Activated gamma-delta T cell (primary cell): ENCODE measurements at places on chromosomes 12 and 14.

DNA sequence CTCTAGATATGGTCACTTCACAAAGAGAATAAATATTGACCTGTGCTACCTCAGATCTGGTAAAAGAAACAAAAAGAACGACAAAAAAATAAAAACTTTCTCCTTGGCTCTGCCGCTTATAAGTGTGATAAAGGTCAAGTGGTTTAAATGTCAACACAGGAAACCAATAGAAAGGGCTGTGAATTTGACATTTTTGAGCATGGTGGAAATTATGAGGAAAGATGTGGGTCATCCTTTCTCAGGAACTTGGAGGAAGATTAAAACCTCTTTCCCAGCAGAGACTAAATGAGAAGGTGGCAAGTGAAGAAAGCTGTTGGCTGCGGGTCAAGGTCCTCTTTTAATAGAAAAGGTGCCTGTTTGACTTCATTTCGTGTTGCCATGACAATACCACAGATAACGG is 28.2 kb downstream of the TESPA1 start:
- no peak for DNase-seq

GRCh38 chr12:106113042-106113441 is 25.7 kb downstream of the NUAK1 start:
- DNase-seq, result no peak

DNA sequence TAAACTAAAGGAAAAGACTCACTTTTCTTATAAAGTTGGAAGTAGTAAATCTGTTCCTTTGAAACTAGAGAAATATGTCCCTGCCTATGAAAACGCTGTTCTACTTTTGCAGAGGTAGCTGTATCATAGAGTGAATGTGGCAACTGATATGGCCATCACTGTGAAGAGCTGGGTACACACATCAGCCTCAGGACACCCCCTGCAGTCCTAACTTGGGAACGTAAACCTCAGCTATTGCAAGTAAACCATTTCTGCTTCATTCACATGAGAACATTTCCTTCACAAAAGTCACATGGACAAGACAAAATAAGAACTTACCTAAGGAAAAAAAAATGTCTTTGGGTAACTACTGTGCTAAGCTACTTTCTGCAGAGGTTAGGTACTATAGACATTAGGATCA is 233.3 kb upstream of the PPFIA2 start:
- DNase-seq, result no peak

DNA sequence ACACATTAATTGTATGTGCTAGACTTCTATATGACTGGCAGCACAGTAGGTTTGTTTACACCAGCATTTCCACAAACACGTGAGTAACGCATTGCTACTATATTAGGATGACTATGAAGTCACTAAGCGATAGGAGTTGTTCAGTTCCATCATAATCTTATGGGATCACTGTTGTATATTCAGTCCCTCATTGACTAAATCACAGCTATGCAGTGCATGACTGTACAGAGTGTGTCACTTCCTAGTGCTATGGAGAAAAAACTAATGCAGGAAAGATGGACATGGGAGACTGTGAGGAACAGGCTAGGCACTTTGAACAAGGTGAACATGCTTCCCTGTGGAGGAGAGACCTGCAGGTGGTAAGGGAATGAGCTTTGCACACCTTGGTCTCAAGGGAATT is 259.8 kb downstream of the NUAK1 start:
- no peak for DNase-seq

DNA sequence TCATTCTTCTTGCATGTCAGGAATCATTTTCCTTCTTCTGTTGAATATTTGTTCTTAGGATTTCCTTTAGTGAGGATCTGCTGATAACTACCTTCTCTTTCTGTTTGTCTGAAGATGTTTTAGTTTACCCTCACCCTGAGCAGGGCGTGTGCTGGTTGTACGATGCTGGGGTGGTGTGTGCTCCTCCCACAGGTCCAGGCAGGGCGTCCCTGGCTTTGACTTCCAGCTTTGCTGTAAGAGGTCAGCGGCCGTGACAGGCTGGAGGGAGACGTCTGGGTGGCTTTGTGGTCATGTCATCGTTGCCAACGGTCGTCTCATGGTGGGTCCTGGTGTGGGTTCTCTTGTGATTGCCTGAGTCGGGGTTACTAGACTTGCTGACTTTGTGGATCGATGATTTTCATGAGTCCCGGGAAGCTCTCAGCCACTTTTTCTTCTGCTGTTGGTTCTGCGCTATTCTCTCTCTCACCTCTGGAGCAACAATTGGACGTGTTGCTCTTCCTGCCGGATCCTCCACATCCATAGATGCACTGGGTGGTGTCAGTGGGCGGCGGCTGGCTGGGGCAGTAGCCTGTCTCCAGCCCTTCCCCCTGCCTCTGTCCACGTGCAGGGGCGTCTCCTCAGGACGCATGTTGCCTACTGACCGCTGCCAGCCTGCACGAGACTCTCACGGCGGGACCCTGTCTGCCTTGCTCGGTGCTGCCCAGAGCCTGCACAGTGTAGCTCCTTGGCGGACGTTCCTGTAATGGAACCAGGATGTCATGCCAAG is 8.4 kb downstream of the PACS2 start:
- DNase-seq, result no peak

DNA sequence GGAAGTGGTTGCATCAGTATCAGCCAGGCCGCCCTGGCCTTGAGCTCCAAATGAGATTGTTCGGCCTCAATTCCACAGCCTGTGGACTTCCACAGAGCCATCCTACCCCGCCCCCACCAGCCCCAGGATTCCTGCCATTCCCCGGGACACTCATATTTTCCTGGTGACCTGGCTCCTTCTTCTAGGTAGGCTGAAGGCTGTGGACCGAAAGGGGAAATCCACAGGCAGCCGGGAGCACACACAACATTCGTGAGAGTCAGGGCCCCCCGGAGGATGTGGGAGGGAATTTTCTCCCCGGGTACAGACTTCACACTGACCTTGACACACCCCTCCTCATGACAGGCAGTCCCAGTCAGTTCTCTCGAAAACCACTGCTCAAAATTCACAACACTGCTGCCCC is 39.9 kb downstream of the RIN3 start:
- no peak for DNase-seq

GRCh38 chr12:111588010-111588409 is 11.1 kb downstream of the ATXN2 start:
- no peak for DNase-seq

- DNase-seq, result no peak
Measured at GRCh38 chr12:100484183-100484886, 10.7 kb downstream of the NR1H4 start.

- DNase-seq, result no peak
Measured at GRCh38 chr12:51678086-51678724, 87.2 kb downstream of the SCN8A start.

DNA sequence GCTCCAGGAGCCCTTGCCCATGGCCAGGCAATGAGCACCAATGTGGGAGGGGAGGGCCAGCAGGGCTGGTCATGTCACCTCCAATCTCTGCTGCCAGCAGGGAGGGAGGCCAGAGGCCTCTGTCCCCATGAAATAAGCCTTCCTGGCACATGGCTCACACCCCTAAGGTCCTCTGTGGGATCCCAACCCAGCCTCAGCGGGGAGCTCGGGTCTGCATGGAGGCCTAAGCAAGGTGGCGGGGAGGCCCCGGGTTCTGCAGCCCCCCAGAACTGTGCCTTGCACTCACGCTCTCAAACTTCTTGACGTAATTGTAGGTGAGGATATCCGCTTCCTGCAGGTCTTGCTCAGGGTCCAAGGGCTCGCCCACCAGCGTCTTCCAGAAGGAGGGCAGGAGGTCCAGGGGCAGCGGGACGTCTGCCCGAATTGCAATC is 41.7 kb downstream of the TRAFD1 start:
- DNase-seq, result no peak

- DNase-seq, result no peak
Measured at GRCh38 chr12:68733661-68734071, 12.3 kb upstream of the SLC35E3 start.

DNA sequence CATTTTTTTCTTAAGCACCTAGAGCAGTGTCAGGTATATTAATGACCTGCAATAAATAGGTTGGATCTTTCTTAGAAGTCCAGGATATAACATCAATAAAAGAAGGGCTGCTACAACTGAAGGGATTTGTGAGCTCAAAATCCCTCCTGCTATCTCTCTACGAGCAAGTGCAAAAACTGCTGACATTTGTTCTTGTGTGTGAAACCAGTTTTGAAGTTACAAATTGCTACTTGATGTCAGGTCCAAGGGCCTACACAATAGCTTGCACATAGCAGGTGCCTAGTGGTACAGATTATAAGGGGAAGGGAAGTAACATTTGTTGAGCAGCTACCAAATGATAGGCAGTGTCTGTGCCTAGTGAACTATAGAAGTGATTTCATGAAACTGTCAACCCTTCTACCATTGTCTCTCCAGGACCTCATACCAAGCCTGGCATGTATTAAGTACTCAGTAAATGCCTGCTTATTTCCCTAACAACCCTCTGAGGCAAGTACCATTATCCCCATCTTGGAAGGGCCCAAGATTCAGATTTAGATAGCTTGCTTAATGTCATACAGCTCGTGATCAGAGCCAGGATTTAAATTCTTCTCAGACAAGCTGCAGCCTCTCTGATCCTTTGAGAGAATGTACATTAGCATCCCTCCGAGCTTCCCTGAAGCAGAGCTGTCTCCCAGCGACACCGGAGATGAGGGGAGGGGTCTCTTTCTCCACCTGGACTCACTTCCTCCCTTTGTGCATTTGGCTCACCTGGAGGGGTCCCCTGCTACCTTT is 300.3 kb downstream of the ZFP36L1 start:
- DNase-seq, result no peak

GRCh38 chr12:1630133-1630826 is 1.2 kb downstream of the WNT5B start:
- no peak for DNase-seq

DNA sequence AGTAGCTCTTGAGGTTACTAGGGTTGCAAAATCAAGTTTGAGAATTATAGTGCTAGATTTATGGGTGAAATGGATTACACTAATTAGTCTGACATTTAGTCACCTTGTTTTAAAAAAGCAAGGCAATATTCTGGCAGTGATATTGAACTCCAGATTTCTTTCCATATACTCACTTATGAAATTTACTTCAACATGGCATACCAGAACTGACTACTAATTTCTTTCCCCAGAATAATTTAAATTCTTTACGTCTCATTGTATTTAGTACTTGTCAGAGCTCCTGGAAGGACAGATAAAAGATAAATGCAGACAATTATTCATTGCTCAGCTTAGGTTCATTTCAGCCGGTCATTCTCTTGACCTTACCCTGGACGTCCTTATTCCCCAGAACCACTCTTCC is 24.3 kb downstream of the EMP1 start:
- DNase-seq, result no peak

DNA sequence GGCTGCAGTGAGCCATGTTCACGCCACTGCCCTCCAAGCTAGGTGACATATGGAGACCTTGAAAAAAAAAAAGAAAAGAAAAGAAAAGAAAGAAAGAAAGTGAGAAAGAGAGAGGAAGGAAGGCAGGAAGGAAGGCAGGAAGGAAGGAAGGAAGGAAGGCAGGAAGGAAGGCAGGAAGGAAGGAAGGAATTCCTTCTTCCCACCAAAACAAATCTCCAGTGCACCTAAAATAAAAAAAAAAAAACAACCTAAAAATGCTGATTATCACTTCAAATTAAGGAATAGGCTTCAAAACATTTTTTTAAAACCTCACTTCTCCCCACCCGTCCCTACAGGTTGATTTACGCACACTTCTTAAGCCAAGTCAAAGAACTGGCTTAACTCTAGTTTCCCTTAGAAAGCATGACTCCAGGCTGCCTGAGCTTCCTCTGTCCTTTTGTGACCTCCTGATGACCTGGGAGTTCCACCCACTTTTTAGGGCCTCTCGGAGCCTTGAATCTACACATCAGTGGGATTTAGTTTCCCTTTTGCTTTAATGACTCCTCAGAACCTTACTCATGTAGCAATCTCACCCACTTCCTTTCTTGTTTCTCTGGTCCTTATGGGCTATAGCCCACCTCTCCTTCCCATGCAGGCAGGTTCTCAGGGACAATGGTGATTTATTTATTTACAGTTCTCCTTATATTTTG is 18.6 kb downstream of the DUSP6 start:
- no peak for DNase-seq

GRCh38 chr12:81843599-81843998 is 84.4 kb upstream of the PPFIA2 start:
- DNase-seq, result no peak

- no peak for DNase-seq
Measured at GRCh38 chr14:98404811-98405210, 867.2 kb downstream of the BCL11B start.

DNA sequence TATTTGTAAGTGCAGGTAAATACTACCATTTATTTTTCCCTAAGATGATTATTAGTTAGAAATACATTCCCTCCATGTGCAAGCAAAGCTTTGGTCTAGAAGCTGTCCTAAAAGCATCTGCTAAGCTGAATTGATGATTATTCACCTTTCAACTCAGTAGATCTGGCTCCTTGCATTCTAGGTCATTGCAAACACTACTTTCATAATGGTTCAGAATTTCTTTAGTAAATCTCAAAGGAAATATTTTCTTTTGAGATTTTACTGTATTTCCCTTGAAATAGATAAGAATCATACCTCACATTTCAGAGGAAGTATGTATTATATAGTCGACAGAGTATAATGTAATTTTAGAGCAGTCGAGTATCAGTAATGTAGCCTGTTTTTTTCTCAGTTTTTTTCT is 2.4 kb downstream of the ETNK1 start:
- DNase-seq, result no peak
